ENCODE measurements at places on chromosomes 7 and 10.

GRCh38 chr7:129914536-129915272 lies 38.1 kb downstream of the UBE2H start:
- no peak for DNase-seq

GRCh38 chr7:129122078-129122750 lies 22.3 kb upstream of the TSPAN33 start:
- DNase-seq: no peak

GRCh38 chr10:29756451-29756850 lies 121.7 kb upstream of the SVIL start:
- DNase-seq: no peak

DNA sequence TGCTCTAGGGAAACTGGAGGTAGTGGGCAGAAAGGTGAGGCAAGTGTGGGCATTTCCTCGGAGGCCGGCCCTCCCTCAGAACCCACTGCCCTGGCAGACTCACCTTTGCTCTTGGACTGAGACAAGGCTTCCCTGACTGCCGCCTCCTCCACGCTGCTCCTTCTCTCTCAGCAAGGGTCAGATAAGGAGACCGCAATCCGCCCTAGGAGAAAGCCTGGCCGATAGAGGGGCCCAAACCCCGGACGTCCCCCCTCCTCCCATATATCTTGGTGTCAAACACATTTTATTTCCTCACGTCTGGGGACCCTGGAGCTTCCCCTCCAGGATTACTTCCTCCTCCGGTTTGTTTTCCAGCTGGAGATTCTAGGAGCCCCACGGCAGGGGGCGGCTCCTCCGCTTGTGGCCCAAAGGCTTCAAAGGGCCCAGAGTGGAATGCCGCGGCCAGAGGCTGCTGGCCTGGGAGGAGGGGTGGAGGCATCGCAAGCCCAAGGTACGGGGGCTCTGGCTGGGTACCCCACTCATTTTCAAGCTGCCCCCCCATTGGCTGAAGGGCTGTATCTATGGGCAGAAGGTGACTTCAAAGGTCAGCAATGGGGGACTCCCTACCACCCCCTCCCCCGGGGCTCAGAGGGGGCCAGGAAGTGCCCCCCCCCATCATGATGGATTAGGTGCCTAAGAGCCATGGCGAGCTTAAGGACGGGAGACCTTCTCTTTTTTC lies 31.7 kb upstream of the LBX1 start:
- DNase-seq: no peak

Measured in activated CD4-positive, alpha-beta T cell treated with anti-CD3 and anti-CD28 coated beads for 4 hours (primary cell).